ENCODE measurements at places on chromosomes 7 and 10. TPM values are rescaled to one million over a fixed set of nuclear protein-coding genes. Genes with fewer than 3 reads are reported as not detected.

- no peak for DNase-seq
Measured at GRCh38 chr10:49053053-49053997, 62.0 kb downstream of the VSTM4 start.

- no peak for DNase-seq
Measured at GRCh38 chr7:95110707-95111106, 203.3 kb downstream of the PPP1R9A start.

GRCh38 chr10:87660484-87661133, 931 bp downstream of the PAPSS2 start:
- DNase-seq, result no peak

Gene MRLN
- not detected for total RNA-seq

Gene MINDY3
- 12.1 TPM for total RNA-seq

GRCh38 chr10:90969947-90970673, 49.2 kb upstream of the ANKRD1 start:
- no peak for DNase-seq

- no peak for DNase-seq
Measured at GRCh38 chr7:80724249-80724871, 85.9 kb downstream of the CD36 start.

Gene RAMP3
- 23.4 TPM for total RNA-seq

- no peak for DNase-seq
Measured at GRCh38 chr10:71627956-71628355, 91.6 kb downstream of the C10orf105 start.

DNA sequence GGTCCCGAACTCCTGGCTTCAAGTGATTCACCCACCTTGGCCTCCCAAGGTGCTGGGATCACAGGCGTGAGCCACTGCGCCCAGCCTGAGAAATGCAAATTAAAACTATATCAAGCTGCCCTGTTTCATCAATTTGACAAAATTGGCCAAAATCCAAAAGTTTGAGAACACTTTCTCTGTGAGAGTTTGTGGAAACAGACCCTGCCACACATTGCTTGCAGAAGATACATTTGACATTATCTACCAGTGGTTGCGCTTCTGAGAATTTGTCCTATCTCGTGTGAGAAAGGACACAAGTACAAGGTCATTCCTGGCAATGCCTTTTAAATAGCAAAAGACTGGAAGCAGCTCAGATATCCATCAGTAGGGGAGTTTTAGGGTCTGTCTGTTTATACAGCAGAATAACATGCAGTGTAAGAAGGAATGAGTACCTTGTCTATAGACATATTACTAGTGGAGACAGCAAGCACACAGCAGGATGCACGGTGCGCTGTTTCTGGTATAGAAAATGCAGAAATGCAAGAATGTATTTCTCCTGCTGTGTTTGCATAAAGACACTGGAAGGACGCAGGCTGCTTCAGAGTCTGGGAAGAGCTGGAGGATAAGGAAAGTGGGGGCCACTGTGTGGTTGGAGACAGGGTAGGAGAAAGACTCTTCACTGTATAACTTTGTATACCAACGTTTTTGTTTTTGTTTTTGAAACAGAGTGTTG, 4.3 kb downstream of the LHPP start:
- no peak for DNase-seq

- DNase-seq, result no peak
Measured at GRCh38 chr7:51029131-51029530, 246.4 kb upstream of the GRB10 start.

DNA sequence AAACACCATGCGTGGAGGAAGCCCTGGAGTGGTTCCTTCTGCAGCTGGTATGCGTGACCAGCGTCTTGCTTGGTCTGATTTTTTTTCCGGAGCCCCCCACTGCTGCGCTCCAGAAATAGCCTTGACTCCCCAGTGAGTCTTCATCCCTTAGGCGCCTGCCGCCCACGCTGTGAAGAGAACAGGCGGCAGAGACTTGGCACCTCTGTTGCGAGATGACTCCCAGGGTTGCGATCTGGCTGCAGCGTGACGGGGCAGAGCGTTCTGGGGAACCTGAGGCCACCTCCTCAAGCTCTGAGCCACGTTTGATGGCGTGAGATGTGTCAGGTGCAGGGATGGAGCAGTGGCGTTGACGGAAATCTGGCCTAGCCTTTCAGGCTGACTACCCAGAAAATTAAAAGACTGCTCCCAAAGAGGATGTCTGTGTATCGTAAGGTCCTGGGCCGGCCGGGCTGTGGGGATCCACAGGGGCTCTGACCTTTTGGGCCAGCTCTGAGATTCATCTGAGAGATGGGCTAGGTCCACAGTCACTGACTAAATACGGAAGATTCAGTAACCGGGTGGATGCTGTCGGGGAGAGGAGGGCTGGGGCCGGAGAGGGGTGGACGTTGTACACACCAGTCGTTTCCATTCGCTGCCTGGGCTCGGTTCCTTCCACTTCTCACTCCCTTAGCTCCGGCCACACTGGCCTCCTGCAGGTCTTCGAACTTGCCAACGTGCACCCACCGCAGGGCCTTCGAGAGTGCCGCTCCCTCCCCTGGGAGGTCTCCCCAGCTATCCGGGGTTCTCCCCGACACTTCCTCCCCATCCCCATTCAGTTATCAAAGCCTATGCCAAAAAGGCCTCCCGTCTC, 33.8 kb downstream of the PFKFB3 start:
- no peak for DNase-seq

GRCh38 chr10:23341004-23341403, 3.6 kb downstream of the C10orf67 start:
- DNase-seq, result no peak

DNA sequence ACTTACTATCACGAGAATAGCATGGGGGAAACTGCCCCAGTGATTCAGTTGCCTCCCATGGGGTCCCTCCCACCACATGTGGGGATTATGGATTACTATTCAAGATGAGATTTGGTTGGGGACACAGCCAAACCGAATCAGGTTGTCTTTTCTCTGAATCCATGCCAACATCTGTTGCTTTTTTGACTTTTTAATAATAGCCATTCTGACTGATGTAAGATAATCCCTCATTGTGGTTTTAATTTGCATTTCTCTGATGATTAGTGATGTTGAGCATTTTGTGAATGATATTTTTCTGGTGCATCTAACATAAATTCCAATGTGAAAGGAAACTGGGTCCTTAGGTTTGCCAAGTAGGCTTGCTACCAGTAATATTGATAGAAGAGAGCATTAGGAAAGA, 69.0 kb upstream of the ARHGAP21 start:
- no peak for DNase-seq

GRCh38 chr7:148858489-148858888, 25.6 kb downstream of the EZH2 start:
- no peak for DNase-seq

Gene SEMA3E
- total RNA-seq, result 0.53 TPM

- no peak for DNase-seq
Measured at GRCh38 chr10:107215681-107216080, 51.2 kb upstream of the SORCS1 start.

Gene GNAT3
- total RNA-seq, result not detected

DNA sequence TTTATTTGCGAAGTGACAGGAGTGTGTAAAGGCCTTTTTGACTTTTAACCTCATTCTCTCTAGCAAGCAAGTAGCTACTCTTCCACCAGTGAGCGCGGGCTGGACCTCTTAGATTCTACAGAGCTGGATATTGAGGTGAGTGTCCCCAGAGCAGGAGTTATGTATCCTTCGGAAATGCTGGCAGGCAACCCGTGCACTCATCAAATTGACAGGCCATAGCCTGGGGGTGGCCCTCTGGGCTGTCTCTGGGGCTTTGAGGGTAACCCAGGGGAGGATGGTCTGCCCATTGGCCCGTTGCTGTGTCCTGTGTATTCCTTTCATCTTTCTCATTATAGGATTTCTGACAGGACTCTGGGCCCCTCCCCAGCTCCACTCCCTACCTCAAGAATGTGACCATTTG, 6.1 kb upstream of the PVRIG start:
- no peak for DNase-seq

DNA sequence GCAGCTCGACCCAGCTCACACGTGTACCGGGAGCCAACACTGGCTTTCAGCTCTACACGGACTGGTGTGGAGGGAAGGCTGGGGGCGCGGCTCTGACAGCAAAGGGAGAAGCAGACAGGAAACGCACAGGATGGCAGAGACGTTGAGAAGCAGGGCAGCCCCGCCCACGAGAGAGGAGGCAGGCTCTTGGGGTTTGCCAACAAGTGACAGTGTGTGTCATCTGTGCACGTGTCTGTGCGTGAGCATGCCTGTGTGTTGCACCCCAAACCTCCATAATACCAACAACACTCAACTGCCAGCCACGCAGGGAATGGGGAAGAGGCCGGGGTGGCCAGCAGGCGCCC, 64.4 kb upstream of the PDGFA start:
- DNase-seq, result no peak

- DNase-seq, result no peak
Measured at GRCh38 chr7:84181628-84182027, 13.0 kb downstream of the SEMA3A start.

DNA sequence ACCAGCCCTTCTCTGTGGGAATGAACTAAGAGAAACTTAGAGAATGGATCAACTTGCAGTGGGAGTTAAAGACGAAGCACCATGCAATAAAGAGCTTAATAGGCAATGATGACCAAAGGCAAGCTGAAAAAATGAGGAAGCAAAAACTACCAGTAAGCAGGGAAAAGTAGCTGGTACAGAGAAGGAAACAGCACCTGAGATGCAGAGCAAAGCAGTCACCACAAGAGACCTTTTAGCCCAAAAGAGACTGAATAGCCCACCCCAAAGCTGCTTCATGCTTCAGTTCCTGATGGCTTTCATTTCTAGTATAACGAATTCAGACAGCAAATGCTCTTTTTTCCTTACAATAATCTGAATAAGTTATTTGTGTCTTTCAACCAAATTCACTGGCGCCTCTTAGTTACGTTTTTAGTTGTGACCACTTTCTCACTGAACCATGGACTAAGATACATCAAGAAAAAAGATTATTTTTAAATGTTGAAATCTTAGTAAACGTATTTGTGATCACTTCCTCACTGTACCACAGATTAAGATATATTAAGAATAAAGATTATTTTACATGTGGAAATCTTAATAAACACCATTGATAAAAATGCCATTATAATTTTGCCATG, 76.0 kb downstream of the USP6NL start:
- DNase-seq, result no peak

DNA sequence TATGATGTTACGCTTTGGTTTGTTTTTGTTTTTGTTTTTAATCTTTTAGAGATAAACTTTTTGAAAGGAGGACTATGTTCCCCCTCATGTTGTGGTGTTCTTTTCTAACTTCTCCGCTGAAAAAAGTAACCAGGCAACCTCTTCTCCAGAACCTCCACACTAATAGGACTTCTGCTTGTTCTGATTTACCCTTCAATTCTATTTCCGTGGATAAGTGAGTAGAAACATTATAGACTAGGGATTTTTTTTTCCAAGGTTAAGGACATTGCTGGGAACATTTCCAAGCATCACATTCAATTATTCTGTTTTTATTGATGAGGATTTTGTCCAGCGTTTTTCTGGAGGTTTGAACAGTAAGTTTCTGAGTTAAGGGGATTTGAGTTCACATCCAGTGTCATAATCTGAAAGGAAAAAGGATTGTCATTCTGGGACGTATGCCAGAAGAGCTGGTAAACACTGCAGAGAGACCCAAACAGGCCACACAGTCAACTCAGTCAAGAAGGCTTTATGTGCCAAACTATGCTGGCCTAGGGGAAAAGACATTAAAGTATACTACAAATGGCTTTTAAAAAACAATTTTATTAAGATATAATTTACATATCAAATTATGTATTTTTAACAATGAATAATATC, 28.3 kb upstream of the RALA start:
- DNase-seq, result no peak

Gene FFAR4
- total RNA-seq, result 0.13 TPM

Gene SH2B2
- 2.5 TPM for total RNA-seq

Gene PLEKHS1
- not detected for total RNA-seq

Gene SMNDC1
- 5.1 TPM for total RNA-seq

Gene DEPP1
- 86.8 TPM for total RNA-seq

Gene GIMAP6
- 9.0 TPM for total RNA-seq

DNA sequence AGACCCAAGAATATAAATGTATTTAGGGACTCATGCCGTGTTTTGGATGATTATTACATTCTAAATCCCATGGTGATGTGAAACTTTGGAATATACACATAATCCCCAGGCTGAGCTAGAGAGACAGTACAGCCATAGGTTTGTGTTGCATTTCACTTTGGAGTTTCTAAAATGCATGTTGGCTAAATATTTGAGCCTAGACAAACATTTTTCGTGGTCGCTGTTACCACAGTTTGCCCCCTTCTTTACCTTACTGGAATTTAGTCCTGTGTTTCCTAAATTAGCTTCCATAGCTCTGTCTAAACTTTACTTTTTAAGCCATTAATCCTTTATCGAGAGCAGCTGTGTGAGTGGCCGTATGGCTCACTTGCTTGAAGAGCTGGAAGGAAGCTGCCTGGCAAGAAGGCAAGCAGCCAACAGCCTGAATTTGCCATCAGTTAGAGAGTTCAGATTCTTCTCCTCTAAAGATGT, 192.0 kb downstream of the BICC1 start:
- DNase-seq, result no peak

GRCh38 chr10:70758757-70759514, 26.2 kb downstream of the TBATA start:
- DNase-seq, result peak; percentile 66

DNA sequence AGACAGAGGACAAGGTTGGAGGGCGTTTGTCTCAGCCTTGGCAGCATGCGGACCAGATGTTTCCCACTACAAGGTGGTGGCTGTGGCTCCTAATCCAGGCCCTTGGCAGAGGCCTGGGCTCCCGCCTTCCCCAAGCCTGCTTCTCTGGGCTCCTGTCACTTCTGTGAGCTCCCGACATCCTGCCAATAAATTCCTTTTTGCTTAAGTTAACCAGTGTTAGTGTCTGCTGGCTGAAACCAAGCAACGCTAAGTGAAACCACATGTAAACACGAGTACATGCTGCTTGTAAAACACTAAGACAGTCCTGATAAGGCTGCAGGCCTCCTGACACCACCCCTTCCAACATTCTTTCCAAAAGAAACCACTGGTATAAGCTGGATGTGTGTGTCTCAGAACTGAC, 263.6 kb upstream of the ZMIZ1 start:
- DNase-seq, result no peak

DNA sequence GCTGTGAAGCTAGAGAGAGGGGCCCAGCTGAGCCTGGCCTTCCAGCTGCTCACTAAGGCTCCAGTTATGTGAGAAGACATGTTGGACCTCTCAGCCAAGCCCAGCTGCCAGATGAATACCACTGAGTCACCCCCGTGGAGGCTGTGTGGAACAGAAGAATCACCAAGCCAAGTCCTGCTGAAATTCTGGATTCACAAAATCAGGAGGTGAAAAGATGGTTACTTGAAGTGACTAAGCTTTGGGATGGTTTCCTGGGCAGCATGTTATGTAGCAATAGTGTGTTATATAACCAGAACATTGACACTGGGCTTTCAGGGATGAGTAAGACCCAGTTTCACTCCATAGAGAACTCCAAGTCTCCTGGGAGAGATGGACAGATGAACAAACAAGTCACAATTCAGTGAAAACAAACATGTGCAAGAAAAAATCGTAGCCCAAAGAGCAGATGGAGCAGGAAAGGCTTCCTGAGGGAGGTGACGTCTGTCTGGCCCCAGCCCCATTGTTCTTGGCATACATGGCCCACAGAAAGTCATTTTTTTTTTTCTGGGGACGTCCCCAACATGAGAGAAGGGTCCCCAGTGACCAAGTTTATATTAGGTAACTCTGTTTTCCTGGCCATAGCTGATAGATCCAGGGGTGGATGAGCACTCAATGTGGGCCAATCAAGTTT, 64.1 kb upstream of the PDZD8 start:
- no peak for DNase-seq

- DNase-seq, result peak; percentile 96
Measured at GRCh38 chr10:33273295-33274002, 61.0 kb downstream of the NRP1 start.

Gene CPA2
- total RNA-seq, result not detected
